ENCODE measurements at places on chromosomes 3 and 15. TPM values are rescaled to one million over a fixed set of nuclear protein-coding genes. Genes with fewer than 3 reads are reported as not detected.

MED12L gene
- polyA plus RNA-seq, result 2.0 TPM

GCSAM gene
- 1.6 TPM for polyA plus RNA-seq

STXBP5L gene
- polyA plus RNA-seq, result 0.16 TPM

DUOXA1 gene
- 0.17 TPM for polyA plus RNA-seq

C3orf22 gene
- polyA plus RNA-seq, result not detected

NPAP1 gene
- 0.27 TPM for polyA plus RNA-seq

SGO1 gene
- 9.2 TPM for polyA plus RNA-seq

ANKUB1 gene
- polyA plus RNA-seq, result not detected

FBXL22 gene
- 1.7 TPM for polyA plus RNA-seq

PDZRN3 gene
- polyA plus RNA-seq, result 44.2 TPM

ANAPC13 gene
- polyA plus RNA-seq, result 144 TPM

SAMMSON gene
- 0.11 TPM for polyA plus RNA-seq

PLIN1 gene
- polyA plus RNA-seq, result 1.00 TPM

TOPAZ1 gene
- not detected for polyA plus RNA-seq

CTXND1 gene
- 9.4 TPM for polyA plus RNA-seq

PFN2 gene
- polyA plus RNA-seq, result 475 TPM

EAF2 gene
- polyA plus RNA-seq, result 8.6 TPM

SCN11A gene
- 0.97 TPM for polyA plus RNA-seq

GRM2 gene
- polyA plus RNA-seq, result 0.68 TPM

STARD5 gene
- polyA plus RNA-seq, result 2.8 TPM

TIMP4 gene
- 1.1 TPM for polyA plus RNA-seq

Measured in right renal pelvis (tissue), 4 donors.